AG09319 (cell line): ENCODE measurements at places on chromosomes 1 and 21.

DNA sequence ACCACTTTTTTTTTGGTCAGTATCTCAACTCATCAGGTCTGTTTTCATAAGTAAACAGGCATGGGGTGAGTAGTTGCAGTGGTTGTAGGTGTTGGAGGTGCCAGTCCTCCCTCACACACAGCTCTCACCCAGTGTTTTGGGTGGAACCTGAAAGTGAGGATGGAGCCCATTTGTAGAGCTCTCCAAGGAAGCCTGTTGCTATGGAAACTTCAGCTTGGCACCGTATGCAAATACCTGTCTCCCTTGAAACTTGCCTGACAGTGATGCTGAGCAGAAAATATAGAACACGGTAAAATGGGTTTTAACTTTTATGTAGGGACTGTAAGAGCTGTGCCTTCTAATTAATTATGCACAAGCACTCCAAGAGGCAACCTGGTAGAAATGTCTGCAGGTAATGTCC, 214.1 kb downstream of the AJAP1 start:
- no peak for DNase-seq

DNA sequence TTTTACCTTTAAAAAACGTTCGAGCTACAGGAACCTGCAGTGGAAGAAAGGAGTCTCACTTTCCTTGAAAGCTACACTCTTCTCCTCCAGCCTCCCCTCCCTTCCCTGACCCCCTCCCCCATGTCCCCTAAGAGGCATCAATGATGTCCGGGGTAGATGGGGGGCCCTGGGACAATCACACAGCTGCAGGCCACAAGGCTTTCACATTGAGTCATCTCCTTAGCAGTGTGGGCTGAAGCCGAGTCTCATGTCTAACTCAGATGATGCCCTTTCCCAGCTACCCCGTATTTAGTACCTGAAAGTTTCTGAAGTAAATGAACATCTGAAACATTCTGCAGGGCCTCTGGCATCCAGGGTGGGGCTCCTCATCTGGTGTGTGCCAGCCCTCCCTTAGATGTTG, 6.3 kb upstream of the GPR25 start:
- no peak for DNase-seq

DNA sequence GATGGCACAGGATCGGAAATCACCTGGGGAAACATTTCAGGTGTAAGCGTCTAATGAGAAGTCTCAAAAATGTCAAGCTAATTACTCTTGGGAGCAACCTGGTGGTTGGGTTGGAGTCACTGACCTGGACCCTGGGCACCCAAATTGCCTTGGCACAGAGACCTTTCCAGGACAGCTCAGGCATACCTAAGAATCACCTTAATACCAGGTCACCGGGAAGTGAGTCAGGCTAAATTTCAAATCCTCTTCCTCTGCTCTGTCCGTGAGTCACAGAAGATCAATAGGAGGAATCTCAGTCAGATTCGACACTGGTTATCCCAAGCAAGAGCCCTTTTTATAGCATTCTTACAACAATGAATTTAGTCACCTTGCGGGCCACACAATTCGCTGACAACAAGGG, 179.6 kb upstream of the CAMK1G start:
- DNase-seq: no peak

- DNase-seq: no peak
These were observed 558 bp upstream of the PGD start for GRCh38 chr1:10398278-10398733.

GRCh38 chr1:17080880-17081279, 27.0 kb upstream of the SDHB start:
- DNase-seq: no peak

GRCh38 chr1:31712630-31713029, 8.8 kb upstream of the COL16A1 start:
- no peak for DNase-seq

- DNase-seq: no peak
These were observed 28.6 kb upstream of the TXLNA start for GRCh38 chr1:32150847-32151246.

- no peak for DNase-seq
These were observed 29.3 kb downstream of the NIBAN1 start for GRCh38 chr1:184945029-184945428.

GRCh38 chr1:168054117-168054516, 82.6 kb downstream of the GPR161 start:
- DNase-seq: no peak

DNA sequence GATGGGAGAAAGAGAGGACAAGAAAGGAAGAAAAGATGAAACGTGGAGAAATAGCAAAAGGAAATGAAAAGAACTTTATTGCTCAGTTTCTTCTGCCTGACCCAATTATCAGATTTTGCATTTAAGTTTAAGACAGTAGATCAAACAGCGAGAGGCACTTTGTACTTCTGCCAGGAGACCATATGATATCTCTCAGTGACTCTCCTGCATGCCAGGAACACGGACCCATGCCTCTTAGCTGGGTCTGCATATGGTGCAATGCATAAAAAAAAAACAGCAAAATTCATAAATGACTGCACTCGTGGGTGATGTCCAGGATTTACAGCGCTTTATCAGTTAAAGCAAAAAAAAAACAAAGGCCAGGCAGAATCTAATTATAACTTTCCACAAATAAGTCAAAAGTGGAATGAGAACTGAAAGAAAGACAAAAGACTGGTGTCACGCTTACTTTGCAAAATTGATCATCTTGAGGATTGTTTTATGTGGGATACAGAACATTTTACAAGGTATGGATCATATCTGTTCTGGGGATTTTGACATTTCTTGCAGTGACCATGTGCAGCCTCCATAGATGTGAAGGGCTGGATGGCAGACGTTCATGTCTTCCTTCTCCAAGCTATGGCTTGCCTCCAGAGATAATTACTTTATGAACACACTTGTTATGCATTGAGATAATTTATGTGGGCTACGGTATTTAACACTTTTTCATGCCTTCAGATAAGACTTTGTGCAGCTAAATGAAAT, 79.5 kb downstream of the RUNX1 start:
- DNase-seq: no peak

DNA sequence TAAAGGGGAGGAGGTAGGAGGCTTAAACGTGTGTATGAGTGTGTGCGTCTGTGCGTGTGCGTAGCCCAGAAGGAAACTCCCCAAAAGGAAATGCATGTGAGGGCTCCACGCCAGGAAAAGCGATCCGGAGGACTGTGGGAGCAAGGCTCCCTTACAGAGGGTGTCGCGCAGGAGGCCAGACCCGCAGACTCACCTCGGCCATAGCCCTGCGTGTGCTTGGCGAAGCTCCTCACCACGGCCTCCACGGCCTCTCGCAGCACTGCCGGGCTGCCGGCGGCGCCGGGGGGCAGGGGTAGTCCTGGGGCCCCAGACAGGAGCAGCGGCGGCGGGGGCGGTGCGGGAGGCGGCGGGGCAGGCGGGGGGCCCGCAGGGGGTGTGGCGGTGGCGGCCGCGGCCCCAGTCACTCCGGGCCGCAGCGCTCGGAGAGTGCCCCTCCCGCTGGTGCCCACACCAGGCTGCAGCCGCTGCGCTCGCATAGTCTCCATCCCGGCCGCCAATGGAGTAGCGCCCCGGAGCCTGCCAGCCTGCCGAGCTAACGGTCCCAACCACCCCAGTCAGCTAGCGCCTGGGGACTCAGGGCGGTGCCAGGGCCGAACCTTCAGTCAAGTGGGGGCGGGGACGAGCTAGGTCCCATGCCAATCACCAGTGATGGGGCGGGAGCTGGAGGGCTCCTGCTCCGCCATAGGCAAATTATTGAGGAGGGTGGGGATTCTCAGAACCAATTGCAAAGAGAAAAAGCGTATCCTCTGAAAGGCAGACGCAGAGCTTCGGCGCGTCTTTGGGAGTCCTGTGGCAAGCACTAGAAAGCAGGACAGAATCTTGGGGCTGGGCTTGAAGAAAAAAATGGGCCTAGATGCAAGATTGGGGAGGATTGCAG, at the start of gene LIX1L:
Gene LIX1L, minus strand, starts transcription at position 575 of the 877 bp plus-strand sequence. Its CDS starts 90 bp downstream, at position 485.
- DNase-seq: peak; percentile 90

- DNase-seq: no peak
These were observed 38.4 kb downstream of the AHCTF1 start for GRCh38 chr1:246893191-246893939.

DNA sequence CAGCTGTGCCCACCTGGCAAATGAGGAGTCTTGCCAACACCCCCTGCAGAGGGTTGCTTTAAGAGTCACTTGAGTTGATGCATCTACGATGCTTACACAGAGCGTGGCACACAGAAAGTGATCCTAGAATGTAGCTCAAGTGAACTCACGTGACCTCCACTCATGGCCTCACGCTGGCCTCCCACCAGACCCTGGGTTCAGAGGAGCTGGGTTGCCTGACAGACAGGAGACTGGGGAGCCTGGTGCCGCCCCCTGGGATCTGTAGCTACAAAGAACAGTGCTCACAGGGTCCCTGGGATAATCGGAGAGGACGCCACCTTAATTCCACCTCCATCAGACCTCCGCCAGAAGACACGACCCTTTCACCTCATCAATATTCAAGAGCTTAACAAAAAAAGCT, 81.4 kb upstream of the CASZ1 start:
- no peak for DNase-seq

GRCh38 chr1:161954466-161954865, 69.2 kb downstream of the OLFML2B start:
- DNase-seq: no peak

DNA sequence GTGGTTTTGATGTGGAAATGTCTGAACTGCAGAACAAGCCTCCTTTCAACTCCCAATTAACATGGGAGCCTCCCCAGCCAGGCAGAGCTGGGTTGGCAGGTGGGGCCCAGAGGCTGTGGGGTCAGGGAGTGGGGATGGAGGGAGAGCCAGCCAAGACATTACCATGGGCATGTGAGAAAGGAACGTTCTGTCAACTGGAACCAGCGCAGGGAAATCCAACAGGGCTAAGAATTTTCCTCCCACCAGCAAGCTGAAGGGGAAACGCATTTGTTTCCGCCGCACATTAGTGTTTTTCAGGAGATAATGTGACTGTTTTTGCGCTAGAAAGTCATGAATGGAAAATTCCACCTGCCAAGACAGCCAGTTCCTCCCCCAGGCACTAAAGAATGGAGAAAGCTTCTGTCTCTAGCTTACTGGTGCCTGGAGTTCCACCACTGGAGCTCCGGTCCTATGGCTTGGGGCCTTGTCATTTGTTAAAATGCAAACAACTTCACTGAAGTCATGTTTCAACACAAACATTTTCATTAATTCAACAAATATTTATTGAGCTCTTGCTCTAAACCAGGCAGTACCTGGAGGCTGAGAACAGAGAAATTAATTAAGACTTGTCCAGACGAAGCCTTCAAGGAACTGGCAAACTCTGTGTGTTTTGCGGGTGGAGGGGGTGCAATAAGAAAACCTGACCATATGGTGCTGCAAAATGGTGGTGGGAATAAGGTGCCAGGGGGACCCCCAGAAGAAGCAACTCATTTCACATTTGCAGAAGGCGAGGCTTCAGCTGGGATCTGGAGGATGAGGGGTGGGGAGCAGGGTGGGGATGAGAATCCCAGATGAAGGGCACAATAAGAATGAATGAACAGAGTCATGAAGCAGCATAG, 305.1 kb downstream of the MATN1 start:
- DNase-seq: no peak

- no peak for DNase-seq
These were observed 19.0 kb upstream of the IRF2BP2 start for GRCh38 chr1:234629026-234629425.
